ENCODE measurements at places on chromosomes 12 and 14.
A peak's percentile ranks its signal among the peaks of the same experiment; 100 is the strongest.

GRCh38 chr12:23834076-23834475 lies 115.4 kb downstream of the SOX5 start:
- no peak for DNase-seq

DNA sequence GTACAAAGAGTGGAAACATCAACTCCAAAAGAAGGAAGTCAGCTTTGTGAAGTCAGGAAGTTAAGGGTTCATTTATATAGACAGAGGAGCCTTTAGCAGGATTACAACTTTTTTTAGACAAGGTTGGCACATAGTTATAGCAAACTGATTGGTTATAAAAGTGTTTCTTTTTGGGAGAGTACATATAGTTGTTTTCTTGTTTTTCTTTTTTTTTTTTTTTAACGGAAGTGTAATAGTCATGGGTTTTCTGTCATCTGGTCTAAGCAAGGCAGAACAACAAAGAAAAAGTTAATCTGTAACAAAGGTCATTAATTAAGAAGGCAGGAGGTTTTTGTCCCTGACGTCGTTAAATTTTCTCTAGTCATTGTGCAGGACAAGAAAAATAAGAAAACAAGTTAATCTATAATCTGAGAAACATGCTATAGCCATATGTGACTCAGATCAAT lies 13.0 kb upstream of the MFAP5 start:
- no peak for DNase-seq

- DNase-seq, result no peak
These were observed 27.5 kb upstream of the CDKN3 start for GRCh38 chr14:54369343-54369742.

DNA sequence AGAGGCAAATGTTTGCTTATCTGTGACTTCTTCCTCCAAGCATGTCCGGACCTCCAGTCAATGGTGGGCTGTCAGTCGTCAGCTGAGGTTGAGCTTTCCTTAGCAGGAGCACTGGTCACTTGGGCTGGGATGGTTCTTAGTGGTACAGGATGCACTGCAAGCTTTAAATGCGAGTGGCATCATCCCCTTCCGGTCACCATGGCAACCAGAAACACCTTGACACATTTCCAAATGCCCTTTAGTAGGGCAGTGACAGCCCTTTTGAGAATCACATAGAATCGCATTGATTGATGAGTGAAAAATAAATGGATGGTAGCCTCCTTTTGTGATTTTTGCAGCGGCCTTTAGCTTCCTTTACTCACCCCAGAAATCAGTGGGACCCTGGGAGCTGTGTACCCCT lies 24.1 kb downstream of the NTF3 start:
- no peak for DNase-seq

DNA sequence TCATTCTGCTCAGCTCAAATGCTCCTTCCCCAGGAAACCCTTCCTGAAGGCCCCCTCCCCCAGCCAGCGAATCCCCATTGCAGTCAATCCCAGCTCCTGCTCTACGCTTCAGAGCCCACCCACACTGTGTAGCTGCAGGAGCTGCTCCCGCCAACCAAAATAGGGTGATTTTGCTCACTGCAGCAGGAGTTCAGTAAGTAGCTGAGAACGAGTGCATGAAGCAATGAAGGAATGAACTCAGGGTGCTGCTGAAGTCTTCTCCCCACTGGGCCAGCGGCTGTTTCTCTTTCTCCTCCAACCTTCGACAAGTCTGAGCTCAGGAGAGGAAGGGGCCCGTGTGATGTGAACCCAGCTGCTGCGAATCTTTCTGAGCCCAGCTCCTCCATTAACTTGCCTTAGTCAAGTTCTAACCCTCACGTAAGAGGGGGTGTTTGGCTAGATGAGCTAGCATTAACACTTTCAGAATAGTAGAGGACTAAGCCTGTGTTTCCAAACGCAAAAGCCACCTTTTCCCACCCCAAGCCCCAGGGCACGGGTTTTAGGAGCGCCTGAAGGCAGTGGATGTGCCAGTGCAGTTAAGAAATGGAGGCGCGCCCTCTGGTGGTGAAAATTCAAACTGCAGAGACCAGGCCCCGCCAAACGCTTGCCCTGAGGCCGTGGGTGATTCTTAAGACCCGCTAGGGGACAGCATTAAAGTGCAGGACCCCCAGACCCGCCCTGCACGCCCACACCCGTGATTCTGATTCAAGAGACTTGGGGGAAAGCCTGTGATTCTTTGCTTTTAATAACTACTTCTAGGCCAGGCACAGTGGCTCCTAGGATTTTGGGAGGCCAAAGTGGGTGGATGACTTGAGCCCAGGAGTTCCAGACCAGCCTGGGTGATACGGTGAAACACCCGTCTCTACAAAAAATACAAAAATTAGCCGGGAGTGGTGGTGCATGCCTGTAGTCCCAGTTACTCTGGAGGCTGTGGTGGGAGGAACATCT lies 11.9 kb upstream of the SERPINA4 start:
- peak; percentile 84 for DNase-seq
